ENCODE measurements at places on chromosomes 1 and 21.
A peak's percentile ranks its signal among the peaks of the same experiment; 100 is the strongest.

DNA sequence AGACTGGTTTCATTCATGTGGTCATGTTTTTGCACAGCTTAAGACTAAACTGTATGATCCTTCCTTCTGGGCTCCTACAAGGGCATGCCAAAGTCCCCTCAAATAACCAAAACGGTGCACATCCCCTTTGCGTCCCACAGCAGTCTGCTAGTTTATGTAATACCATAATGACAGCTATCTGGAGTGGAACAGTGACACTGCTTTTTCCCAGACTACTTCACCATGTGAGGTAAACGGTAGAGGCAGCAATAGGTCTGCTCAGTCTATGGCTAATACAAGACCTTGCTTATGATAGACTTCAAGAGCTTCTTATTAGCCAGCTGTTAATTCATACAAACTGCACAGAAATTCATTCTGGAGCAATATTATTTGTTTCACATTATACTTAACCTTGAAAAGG, 395.5 kb downstream of the SMYD3 start:
- no peak for DNase-seq

GRCh38 chr1:226677027-226678020, 61.8 kb downstream of the ITPKB start:
- DNase-seq = peak; percentile 83

- no peak for DNase-seq
Measured at GRCh38 chr1:55697997-55698535, 482.9 kb upstream of the USP24 start.

DNA sequence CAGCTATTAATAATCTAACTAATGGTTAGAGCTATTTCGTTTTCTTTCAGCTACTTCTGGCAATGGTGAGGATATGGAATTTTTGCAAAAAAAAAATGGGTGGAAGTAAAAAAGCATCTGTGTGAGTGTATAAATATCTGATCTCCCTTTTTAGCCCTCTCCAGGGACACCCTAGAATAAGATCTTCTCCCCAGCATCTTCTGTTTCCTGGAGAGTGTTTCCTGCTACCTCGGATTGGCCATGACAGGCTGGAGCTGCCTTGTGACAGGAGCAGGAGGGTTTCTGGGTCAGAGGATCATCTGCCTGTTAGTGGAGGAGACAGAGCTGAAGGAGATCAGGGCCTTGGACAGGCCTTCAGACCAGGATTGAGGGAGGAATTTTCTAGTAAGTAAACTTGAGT, 23.8 kb downstream of the HSD3B2 start:
- DNase-seq = no peak

DNA sequence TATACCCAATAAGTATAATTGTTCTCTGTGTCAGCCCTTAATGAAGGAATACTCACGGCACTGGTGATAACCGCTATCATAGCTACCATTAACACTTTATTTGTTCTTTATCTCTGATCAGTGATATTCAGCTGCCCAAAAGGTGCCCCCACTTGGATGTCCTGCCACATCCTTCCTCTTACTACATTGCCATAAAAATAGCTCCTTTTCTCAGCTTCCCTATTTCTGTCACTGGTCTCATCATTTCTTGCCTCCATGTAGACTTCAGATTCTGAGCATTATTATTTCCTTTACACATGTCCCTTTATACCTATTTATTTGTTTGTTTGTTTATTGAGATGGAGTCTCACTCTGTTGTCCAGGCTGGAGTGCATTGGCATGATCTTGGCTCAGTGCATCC, 2.7 kb upstream of the RAB29 start:
- DNase-seq = no peak

GRCh38 chr1:99943223-99943794, 26.5 kb upstream of the SLC35A3 start:
- no peak for DNase-seq

- peak; percentile 9 for DNase-seq
Measured at GRCh38 chr1:78277253-78277652, 213.5 kb upstream of the PTGFR start.

GRCh38 chr1:207444514-207445217, 9.5 kb upstream of the CR2 start:
- peak; percentile 16 for DNase-seq

All from activated CD4-positive, alpha-beta T cell treated with anti-CD3 and anti-CD28 coated beads, Interleukin-10, Interleukin-2, amounts not matched to agents 100 ng/mL and 50 ng/mL, durations not matched to agents 16 hours and 8 hours (primary cell).